ENCODE measurements at places on chromosomes 3 and 15.

DNA sequence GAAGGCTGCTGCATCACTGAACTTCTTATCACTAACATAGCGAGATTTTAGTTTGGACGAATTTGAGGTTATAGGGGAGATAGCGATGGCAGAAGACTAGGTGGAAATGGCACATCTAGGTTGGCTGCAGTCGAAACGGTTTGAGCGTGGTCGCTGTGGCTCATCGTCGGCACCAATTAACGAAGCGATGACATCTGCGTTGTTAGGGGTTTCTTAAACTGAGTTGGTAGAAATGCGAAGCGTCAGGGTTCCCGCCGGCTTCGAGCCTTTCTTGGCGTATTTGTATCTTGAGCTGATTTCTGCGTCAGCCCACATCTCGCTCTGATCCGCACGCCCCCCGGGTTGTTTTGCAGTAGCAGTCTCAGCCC is 319 bp downstream of the LNP1 start:
- no peak for DNase-seq

DNA sequence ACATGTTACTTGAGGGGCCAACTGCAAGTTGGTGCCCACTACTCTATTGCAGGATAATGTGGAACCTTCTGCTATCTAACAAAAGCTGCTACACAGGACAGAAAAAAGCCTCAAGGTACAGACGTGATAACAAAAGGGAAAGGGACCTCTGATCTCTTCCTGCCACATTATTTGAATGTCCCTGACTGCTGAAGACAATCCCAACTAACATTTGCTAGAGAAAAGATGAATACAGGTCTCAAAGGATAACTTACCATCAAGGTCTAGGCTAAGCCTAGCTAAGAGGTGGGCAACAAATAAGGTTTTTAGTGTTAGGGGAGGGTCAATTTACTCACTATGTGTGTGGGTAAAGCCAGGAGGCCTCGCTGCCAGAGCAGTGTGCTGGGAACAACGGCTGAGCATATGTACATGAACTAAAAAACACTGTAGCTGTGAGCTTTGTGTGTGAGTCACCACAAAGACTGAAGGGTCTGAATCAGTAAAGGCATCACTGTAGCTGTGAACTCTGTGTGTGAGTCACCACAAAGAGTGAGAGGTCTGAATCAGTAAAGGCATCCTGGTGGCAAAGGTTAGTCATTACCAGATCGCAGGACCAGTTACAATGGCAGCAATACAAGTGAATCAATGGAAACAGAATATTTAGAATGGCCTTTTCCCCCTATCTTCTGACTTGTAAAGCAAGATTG is 111.7 kb downstream of the LMLN start:
- DNase-seq, result peak; percentile 100

DNA sequence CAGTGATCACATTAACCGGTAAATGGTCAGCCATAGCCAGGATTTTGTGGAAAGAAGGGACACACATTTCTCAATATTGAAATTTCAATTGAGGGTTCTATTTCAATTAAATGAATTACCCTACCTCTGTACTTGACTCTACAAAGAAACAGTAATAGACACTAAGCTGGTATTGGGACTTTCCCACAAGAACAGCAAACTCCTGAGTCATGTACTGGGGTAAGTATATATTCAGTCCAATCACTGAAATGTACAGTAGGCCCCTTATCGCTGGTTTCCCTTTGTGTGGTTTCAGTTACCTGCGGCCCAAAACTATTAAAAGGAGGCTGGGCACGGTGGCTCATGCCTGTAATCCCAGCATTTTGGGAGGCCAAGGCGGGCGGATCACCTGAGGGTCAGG is 17.6 kb downstream of the ASB14 start:
- no peak for DNase-seq

DNA sequence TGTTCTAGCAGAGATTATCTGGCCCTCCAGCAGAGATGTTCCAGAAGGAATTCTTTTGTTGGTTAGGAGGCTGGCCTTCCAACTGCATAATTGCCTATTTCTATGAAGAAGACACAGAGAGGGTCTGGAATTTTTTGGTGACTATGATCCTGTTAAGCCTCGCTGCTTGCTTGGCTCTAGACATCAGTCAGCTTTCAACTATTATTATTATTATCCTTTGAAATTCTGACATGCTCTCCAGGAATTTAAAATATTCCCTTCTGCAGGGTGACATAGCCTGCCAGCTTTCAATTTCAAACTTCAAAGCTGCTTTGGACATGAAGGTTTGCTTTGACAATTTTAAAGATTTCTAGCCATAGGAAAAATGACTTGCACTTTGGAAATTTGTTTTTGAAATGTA is 26.3 kb upstream of the ZNF148 start:
- DNase-seq, result no peak

- DNase-seq, result peak; percentile 3
Observed at GRCh38 chr15:96670389-96670788, 339.9 kb downstream of the NR2F2 start.

- DNase-seq, result peak; percentile 56
Observed at GRCh38 chr3:29686889-29687592, 406.2 kb downstream of the RBMS3 start.

DNA sequence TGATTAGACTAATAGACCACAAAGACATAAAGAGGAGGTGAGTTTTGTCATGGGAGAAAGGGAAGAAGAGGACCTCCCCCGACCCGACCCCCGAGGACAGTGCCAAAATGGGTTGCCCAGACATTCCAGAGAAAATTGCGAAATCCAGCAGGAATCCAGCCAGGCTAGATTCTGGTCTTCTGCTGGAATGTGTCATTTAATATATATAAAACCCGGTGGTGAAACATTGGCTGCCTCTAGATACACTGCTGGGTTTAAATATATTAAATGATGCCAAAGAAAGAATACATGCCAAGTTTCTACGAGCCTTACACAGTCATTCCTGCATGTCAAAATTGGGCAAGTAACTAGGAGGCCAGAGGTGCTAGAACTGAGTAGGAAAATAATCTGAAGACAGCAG is 45.3 kb upstream of the SPESP1 start:
- DNase-seq, result peak; percentile 27

DNA sequence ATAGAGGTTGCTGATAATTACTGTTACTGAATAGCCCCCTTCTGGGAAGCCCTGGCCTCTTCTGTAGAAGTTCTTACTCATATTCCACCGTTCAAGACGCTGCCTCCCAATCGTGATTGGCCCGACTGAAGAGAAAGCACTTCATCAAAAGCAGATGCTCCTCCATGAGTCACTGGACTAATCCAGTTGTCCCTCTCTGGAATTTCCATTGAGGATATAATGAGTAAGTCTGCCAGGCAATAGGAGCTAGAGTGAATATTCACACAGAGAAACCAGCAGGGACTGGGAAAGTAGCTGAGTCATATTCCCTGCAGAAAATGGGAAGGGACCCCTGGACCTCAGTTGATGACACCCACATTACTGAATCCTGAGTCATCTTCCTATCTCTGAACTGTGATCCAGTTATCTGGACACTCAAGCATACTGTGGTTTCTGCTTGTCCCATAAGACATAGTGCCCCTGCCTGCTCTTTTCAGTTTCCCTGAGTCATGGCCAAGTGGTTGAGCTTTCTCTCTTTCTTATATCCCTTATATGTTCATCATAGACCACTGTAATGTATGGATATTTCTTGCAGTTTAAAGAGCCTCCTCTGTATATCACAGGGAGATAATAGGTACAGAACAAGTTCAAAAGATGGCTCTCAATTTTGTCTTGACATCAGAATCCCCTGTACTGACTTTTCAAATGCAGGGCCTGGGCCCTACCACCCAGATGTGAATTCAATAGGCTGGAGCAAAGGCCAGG is 151.2 kb upstream of the CDIN1 start:
- peak; percentile 100 for DNase-seq

DNA sequence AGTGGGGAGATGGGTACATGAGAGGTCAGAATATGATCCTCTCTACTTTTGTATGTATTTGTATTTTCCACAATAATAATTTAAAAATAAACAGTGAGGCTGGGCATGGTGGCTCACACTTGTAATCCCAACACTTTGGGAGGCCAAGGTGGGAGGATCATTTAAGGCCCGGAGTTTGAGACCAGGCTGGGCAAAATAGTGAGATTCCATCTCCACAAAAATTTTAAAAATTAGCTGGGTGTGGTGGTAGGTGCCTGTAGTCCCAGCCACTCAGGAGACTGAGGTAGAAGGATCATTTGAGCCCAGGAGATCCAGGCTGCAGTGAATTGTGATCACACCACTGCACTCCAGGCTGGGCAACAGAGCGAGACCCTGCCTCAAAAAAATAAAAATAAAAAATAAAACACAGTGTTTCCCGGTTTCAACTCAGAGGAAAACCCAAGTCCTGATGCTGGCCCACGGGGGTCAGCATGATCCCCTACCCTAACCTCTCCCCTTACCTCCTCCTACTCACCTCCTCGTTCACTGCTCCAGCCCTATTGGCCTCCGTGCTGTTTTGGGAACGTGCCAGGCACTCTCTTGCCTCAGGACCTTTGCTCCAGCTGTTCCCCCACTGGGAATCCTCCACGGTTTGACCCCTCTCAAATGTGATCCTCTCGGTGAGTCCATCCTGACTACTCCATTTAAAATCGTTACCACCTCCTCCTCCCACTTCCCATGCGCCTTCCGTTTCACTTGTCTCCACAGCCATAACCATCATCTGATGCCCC is 2.9 kb upstream of the KLHL40 start:
- DNase-seq, result no peak

DNA sequence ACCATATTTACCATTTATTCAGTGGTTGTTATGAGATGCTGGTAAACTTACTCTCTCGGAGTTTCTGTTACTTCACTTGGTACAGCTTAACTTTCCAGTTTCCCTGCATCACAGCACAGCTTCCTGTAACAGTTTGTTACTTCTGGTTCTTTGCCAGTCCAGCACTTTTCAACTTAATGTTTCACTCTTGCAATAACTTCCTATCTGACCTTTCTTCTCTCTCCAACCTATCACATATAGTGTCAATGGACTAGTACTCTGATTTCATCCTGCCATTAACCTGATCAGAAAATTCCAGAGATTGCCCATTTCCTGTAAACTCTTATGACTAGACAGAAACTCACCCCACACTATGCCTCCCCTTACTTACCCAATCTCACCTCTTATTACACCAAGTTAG is 3.9 kb upstream of the ATP11B start:
- DNase-seq, result peak; percentile 39

DNA sequence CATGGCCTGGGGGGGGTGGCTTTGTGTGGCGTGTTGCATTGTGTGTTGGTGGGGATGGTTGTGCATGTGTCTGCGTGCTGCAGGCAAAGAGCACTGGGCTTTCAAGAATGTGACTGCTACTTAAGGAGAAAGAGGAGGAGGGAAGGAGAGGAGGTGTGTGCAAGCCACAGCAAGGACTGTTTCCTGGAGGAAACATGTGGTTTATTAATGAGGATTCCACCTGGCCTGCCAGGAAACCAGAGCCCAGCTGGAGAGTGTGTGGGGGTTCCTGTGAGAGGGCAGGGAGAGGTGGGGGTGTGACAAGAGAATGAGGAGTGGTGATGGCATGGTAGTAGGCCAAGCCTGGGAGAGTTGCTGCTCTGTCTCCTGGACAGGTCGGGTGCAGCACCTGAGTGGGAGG is 258.1 kb upstream of the ROPN1 start:
- DNase-seq, result peak; percentile 74

- DNase-seq, result no peak
Observed at GRCh38 chr3:42375121-42375800, 35.1 kb downstream of the LYZL4 start.

- no peak for DNase-seq
Observed at GRCh38 chr3:78130741-78131290, 1090.9 kb downstream of the ROBO2 start.

DNA sequence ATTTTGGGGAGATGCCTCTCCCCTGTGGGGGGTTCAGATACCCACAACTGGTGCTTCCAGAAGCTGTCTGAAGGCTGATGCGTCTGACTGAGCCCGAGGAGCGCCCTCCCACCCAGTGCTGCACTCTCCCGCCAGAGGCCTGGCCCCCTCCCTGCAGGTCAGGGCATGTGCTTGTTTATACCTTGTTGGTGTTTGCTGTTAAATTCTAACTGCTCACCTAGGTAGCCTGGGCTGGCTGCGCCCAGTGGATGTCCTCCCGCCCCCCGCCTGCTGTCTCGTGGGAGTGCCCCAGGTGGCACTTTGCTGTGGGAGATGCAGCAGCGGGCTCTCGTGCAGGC is 12.9 kb downstream of the KLF13 start:
- DNase-seq, result no peak

GRCh38 chr15:31822463-31822862 is 207.9 kb upstream of the CHRNA7 start:
- no peak for DNase-seq

GRCh38 chr15:63999177-63999576 is 47.1 kb downstream of the DAPK2 start:
- DNase-seq, result no peak

DNA sequence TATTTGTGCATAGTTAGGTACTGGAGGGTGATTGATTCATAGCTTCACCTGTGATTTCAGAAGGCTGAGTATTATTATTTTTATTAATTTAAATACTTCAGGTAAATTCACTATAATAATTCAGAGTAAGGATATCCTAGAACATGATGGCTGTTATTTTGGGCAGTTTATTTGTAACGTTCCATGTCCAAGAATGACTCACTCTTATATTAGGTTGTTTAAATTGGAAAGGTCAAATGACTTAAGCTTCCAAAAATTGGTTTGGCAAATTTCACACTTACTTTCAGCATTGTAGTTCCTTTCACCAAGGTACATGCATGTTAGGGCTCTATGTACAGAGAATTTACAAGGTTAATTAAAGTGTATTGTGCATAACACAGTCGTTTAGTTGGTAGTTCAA is 120.2 kb downstream of the EPHA3 start:
- no peak for DNase-seq

GRCh38 chr15:40106203-40107161 is 2.2 kb downstream of the BMF start:
- peak; percentile 31 for DNase-seq

DNA sequence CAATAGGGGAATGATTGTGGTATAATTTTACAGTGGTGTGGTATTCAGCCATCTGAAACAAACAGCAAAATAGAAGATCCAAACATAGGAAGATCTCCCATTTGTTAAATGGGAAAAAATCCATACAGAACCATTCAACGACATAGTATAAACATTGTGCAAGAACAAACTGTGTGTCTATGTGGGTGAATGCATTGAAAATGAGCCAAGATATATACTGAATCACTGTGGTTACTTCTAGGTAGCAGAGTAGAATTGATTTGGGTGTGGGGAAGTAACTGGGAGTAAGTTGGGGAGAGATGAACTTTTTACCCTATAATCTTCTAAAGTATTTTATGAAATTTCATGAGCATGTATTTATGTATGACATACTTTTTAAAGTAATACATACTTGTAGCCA is 123.1 kb upstream of the UMPS start:
- peak; percentile 66 for DNase-seq

GRCh38 chr15:52153900-52154895 is 37.0 kb downstream of the GNB5 start:
- DNase-seq, result no peak

DNA sequence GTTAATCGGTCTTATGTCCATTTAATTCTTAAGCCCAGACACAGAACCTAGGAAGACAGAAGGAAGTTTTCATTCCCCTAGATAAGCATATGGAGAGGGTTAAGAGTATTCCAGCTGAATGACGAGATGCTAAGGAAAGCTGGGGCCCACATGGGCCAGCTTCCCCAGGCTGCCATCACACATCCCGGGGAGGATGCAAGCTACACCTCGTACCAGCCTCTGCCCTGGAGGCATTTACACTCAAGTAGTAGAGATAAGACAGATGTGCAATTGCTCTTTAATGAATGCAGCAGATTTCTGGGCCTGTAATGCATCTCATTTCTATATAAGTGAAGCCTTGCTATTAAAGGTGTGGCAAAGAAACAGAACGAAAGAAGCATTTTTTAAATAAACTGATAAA is 144.5 kb downstream of the MEX3B start:
- DNase-seq, result no peak

GRCh38 chr3:4440951-4441350 is 26.1 kb downstream of the SUMF1 start:
- no peak for DNase-seq

GRCh38 chr3:119359476-119360326 is 65.5 kb downstream of the ARHGAP31 start:
- no peak for DNase-seq
